ENCODE measurements at places on chromosomes 4 and X.

- DNase-seq: no peak
These were observed 171.0 kb upstream of the RPS6KA3 start for GRCh38 chrX:20437683-20438082.

DNA sequence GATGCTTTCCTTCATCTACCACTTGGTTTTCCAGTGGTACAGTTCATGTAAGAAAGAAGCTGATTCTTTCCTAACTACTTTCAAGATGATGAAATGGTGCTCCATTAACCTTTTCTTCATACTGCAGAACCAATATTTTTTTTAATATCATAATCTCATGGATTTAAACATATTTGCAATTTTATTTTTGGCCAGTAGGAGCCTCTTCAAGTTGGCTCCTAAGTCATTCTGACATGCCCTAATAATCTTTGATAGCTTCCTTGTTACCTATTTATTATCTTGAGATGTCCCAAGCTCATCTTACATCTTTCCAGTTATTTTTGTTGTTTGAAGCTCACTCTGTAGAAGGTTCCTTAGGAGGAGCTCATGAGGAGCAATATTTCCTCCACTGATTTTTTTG, 170.2 kb downstream of the APBB2 start:
- DNase-seq: no peak

- no peak for DNase-seq
These were observed 1313.2 kb downstream of the ADGRL3 start for GRCh38 chr4:62513306-62513705.

DNA sequence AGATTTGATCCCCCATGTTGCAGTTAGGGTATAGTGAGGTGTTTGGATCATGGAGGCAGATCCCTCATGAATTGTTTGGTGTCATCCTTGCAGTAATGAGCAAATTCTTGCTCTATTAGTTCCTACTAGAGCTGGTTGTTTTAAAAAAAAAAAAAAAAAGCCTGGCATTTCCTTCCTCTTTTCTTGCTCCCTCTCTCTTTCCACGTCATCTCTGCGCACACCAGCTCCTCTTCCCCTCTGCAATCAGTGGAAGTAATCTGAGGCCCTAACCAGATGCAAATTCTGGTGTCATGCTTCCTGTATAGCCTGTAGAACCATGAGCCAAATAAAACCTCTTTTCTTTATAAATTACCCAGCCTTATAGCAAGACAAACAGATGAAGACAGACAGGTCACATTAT, 24.5 kb downstream of the WDR17 start:
- no peak for DNase-seq

- DNase-seq: no peak
These were observed 77.3 kb downstream of the AFF2 start for GRCh38 chrX:148577741-148578140.

DNA sequence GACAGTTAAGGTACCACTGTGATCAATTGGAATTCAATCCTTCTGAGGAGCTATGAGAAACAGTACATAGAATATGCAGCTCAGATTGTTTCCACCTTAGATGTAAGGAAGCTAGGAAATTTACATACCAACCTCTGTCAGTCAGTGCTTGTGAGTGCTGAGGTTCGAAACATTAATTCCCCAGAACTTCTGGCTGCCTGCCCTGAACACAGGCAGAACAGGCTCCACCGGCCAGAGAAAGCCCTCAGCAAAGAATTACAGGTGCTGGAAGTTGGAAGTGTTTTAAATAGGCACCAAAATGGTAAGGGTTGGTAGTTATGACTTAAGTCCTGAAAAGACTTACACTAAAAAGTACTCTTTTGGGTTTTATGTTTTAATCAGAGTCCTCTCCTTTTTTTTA, 651.8 kb downstream of the C4orf33 start:
- no peak for DNase-seq

DNA sequence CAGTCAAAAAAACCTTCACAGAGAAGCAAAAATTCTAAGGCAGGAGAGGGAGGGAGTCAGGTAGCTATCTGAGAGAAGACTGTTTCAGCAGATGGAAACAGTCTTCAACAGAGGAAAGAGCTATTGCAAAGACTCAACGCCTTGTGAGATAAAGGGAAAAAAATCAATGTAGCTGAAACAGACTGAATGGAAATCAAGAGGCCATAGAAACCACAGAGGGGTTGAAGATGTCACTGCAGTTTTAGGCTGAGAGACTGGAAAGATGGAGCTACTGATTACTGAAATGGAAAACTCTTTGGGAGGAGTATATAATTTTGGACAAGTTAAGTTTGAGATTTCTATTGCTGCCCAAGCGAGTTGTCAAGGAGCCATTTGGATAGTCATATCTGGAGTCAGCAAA, 28.4 kb upstream of the CXCL8 start:
- no peak for DNase-seq

DNA sequence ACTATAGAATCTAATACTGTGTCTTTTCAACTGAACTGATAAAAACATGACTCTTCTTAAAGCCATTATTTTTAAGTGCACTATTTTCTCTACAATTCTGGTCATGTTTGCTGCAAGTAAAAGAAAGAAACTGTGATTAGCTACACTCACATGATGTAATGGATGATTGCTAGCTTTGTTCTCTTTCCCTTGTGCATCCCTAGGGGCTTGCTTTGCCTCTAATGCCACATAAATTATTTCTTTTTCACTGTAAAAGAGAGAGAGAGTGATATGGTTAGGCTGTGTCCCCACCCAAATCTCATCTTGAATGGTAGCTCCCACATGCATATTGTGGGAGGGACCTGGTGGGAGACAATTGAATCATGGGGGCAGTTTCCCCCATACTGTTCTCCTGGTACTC, 630.2 kb upstream of the NR3C2 start:
- DNase-seq: no peak

DNA sequence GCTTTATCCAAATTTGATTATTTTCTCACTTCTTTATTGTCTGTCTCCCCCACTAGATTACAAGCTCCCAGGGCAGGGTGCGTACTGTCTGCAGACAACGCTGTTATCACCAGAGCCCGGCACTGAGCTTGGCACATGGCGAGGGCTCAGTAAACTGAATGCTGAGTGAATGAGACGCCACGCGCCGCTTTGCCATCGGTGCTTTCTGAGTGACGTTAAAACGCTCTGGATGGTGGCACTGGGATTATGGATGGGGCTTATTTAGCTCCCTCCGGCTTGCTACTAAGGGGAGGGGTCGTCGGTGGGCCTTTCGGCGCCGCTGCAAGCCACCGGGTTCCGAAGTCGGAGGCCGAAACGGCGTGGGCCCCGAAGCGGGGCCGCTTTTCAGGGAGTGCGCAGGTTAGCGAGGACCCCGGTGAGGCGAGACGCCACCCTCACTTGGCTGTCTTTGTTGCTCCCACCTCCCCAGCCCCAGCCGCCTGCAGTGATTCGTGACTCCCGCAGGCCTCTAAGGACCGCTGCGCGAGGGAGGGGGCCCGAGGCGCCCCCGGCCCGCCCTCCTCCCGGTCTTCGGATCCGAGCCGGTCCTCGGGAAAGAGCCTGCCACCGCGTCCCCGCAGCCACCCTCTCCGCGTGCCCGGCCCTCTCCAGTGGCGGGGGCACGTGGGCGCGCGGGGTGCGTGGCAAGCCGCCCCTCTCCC, 569 bp upstream of the FHL1 start:
- no peak for DNase-seq

DNA sequence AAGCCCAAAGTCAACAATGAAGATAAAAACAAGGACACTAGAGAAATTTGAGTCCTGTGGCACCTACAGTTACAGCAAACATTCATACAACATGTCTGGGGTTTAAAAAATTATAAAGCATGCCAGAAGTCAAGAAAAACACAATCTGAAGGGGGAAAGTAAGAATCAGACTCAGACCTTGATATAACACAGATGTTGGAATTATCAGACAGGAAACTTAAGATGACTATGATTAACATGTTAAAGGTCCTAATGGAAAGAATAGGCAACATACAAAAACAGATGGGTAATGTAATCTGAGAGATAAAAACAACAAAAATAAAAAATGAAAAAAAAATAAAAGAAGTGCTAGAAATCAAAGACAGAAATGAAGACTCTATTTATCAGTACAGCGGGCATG, 446.5 kb downstream of the SPRY1 start:
- no peak for DNase-seq

GRCh38 chr4:73275318-73275654, 16.7 kb upstream of the ANKRD17 start:
- DNase-seq: no peak

DNA sequence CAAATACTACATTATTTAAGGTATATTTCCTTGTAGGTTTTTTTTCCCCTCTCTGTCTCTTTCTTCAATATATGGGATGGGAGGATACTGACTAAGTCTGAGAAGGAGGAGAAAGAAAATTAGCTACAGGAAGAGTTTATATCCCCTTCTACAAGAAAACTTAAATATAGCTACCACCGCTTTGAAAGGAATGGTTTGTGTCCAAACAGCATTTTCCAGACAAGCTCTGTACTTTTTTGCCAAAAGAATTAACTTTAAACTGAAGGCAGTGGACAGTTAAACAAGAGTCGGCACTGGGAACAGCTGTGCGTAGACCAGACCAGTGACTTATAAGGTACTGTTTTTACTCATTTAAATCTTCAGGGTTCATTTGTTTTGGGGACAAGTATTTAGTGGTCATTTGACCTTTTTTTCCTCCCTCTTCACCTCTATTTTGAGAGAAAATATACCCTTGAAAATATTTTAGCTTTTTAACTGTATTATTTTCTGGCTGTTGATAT, 303.7 kb downstream of the ARHGAP24 start:
- DNase-seq: no peak

- DNase-seq: no peak
These were observed 244.4 kb upstream of the JADE1 start for GRCh38 chr4:128565054-128565453.

DNA sequence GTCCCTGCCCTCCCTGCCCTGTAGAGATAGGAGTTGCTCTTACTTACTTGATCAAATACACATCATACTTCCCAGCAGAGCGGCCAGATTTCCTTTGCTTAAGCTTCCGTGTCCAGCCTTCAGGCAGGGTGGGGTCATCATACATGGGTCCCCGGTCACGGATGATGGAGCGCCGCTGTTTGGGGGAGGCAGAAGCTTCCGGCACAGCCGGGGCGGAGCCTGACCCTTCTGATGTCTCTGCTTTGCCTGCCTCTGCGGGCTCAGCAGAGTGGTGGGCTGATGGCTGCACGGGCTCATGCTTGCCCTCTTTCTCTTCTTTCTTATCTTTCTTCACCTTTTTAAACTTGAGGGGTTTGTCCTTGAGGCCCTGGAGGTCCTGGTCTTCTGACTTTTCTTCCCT, 12.5 kb upstream of the IRAK1 start:
- no peak for DNase-seq

GRCh38 chrX:121151293-121151692, 103.9 kb downstream of the GLUD2 start:
- DNase-seq: no peak

DNA sequence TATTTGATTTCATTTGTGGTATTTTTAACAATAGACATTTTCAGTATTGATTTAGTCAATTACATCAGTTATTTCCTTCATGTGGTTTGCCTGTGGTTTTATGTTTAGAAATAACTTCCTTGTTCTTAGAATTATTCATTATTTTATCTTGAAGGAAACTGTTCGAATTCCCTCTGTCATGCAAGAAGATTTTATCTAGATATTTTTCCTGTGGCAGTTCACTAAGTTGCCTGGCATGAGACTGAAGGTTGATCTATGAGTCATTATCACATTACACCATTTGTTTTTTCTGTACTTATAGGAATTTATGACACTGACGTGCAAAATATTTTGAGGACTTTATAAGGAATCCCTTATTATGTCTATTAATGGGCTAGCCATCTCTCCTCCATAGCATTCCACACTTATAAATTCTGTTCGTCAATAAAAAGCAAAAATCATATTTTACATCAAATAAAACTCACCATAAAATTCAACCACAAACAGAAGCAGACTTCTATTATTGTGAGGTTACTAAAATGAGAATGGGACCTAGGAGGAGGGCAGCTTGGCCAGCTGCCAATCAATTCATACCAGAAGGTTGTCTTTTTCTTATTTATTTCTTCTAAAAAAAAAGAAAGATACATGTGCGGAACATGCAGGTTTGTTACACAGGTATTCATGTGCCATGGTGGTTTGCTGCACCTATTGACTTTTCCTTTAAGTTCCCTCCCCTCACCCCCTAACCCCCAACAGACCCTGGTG, 179.0 kb downstream of the KCNIP4 start:
- DNase-seq: no peak

- DNase-seq: no peak
These were observed 95.0 kb upstream of the CD99 start for GRCh38 chrX:2596045-2596444.

DNA sequence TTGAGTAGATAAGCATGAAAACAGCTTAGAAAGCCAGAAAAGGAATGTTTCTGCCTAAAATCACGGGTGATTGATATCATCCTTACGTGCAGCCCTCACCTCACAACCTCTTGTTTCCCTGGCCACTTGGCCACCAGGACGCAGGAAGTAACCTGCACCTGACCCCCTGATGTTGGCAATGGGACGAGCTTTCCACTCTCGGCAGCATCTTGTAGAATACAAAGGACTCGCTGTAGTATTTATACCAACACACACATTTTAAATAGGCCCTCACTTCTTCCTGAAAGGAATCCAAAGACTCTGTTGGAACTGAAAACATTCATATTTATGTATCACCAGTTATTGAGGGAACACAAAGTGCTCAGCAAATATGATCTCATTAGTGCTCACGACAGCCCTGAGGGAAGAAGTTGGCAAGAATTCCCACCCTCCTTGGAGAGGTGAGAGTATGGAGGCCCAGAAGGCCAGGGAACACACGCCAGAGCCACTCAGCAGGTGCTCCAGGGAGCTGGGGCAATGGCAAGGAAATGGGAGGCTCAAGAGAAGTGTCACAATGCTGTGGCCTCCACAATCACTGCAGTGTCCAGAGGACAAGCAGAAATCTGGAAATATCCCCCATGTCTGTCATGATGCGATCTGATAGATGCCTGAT, 103.3 kb upstream of the KIT start:
- no peak for DNase-seq

DNA sequence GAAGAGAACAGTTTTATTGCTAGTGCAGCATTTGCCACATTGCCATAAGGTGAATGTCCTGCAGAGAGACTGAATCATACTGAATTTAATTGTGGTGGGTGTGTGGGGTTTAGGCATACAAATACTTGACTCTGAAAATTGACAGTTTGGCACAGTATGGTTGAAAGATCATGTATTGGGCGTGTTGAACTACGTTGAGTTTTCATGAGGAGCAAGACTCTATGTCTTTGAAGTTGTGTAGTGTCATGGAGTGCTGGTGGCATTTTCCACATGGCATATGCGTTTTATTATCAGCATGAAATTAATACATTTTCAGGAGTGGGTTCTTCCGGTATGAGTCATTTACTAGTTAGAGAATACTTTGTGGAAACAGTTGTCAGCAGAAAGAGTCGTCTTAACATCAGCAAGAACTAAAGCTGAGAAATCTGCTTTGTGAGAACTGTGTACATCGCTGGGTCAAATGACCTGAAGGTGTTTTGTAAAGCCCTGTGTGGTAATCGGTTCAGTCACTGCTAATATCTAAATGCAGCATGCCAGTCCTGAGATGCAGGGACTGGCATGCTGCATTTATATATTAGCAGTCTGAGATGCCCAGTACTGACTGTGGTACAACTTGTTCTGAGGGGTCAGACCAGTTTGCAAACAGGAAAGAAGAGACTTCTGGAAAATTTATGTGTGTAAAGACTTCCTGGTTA, 50.3 kb downstream of the ARHGAP10 start:
- DNase-seq: no peak

GRCh38 chr4:26086621-26087441, 172.8 kb downstream of the SMIM20 start:
- DNase-seq: no peak

- DNase-seq: no peak
These were observed 355.7 kb upstream of the NOCT start for GRCh38 chr4:138659812-138660316.

Data from iPS DF 6.9 (cell line).